ENCODE measurements at places on chromosomes 4 and X.

GRCh38 chrX:50456712-50457484 lies 13.7 kb downstream of the DGKK start:
- no peak for DNase-seq

DNA sequence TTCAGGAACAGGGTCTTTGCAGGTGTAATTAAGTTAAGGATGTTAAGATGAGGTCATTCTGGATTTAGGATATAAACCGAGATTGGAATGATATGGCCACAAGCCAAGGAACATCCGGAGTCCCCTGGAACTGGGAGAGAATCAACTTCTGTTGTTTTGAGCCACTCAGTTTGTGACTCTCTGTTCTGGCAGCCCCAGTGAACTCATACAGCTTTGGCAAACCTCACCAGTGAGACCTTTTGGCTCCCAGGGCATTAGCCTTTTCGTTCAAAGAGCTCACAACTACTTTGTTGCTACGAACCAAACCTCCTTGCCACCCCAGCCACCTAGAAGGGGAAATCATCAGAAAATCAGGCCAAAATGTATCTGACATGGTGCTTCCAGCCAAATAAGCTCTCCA lies 80.4 kb downstream of the MTMR1 start:
- no peak for DNase-seq

GRCh38 chr4:5069901-5070300 lies 18.6 kb downstream of the STK32B start:
- no peak for DNase-seq

DNA sequence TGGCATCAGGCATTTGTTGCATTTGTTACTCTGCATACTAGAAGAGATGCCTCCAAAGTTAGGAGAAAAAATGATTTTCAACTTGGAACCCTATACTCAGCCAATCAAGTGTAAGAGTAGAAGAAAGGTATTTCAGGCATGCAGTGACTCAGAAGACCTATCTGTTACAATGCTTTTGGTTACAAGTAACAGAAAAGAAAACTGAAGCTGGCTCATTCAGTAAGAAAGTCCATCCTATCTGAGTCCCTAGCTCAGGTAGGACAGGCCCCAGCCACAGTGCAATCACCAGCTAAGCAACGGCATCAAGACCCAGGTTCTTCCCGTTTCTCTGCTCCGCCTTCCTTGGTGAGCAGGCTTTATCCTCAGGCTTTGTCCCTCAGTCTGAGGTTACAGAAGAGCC lies 23.3 kb downstream of the MECP2 start:
- DNase-seq = no peak

GRCh38 chrX:40176351-40177116 lies 78.8 kb upstream of the BCOR start:
- peak; percentile 73 for DNase-seq

DNA sequence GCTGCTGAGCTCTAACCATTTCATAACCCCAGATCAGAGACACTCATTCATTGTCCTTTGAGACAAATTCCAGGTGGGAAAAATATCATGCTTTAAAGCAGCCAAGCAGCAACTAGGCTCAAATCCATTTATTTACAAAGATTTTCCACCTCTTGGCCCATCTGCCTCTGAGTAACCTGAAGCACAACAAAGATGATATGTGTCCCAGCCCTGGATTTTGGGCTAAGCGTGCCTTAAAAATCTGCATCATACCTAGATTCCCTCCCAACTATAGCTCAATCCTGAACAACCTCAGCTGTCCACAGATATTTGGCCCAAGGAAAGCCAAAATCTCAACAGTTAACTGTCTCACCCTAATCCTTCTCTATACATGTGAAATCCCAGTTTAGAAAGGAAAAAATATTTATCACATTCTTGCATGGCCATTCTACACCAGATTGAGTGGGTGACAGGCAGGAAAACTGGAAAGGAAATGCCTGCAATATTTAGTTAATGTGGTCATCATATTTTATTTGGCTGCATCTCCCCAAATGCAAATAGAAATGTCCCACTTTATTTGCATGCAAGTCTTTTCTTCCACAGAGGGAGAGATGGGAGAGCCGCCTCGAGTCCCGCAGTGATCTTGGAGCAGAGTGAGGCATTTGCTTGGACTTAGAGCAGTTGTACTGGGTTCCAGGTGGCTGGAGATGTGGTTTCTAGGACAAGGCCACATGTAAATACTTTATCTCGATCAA lies 146.4 kb upstream of the EOLA2 start:
- DNase-seq = no peak

DNA sequence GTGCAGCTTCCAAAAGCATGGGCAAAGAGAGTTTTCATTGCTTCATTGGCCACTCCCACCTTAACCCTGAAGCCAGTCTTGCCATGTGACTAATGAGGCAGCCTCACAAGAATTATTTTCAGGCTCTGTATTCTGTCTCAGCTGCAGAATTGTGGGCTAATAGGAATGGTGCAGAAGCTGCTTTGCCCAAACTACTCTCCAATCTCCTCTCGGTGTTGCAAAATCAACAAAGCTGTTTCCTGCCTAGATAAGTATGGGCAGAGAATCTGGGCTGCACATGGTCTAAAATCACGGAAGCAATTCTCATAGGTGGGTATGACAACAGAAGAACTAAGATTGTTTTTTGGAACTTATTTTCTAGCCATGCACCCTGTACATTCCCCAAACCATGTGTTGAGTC lies 31.4 kb downstream of the PPP1R2C start:
- DNase-seq = no peak

DNA sequence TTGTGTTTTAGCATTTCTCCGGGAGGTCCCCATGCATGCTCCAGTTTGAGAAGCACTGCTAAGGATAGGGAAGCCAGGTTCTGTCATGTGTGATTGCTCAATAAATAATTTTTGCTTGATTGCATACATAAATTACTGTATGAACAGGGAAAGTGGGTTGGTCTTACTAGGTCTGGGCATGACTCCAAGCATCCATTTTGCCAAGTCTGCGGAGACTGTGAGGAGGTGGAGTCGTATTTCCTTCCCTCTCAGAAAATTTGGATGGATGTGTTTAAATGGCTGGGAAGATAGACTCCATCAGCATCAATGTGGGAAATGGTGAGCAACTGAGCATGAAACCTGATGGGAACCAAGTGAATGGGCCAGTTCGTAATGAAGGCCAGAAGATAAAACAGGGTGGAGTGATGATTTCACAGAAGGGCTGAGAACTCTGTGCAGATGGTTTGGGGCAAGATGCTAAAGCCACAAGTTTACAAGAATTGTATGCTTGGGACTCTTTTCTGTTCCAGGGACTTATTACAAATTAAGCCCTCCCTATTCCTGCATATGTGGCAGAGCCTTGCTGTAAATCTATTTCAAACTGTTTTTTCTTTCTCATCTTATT lies 84.1 kb downstream of the NHS start:
- DNase-seq = no peak

DNA sequence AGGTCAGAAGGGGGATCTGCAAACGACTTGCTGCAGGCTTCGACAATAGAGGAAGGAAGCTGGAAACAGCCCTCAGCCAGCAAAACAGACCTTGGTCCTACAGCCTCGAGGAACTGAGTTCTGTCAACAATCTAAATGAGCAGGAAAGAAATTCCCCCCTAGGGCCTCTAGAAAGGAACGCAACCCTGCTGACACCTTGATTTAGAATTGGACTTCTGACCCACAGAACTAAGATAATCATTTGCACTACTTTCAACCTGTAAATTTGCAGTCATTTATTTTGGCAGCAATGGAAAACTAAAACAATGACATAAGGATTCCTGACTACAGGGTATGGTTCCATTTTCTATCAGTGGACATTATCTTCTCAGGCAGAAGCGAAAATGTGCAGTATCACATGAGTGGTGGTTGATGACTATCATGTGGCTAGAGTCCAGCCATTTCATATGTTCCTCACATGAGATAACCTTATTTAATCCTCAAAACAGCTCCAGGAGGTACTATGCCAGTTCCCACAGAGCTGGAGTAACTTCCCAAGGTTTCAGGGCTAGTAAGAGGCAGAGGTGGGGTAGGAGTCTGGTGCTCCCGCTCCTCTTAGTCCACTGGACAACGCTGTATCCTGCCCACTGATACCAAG lies 61.6 kb downstream of the SAT1 start:
- DNase-seq = no peak

DNA sequence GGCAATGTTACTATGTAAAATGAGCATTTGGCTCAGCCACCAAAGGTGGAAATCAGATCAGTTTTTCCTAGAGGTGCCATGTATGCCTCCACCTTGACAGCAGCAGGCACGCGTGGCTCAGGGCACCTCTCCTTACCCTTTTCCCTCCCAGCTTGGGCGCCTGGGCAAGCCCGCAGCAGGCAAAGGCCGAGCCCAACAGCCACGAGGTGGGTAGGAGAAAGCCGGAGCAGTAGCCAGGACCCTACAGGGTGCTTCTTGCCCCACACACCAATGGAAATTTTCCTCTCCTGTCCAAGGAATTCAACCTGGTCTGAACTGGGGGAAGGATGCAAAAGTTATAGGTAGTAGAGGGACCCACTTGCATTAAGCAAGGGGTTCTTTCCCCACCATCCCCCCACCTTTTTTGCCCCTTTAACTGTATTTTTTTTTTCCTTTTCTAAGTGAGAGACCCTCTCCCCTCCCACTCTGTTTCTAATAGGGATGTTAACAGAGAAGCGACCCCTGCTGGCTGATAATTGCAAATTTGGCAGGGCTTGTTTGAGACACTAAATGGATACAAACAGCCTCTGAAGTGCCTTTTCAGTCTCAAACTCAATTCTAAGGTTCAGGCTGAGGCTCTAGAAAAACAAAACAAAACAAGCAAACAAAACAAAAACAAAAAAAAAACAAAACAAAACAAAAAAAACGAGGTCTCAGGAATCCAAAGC lies 895.1 kb downstream of the PCDH18 start:
- DNase-seq = no peak

DNA sequence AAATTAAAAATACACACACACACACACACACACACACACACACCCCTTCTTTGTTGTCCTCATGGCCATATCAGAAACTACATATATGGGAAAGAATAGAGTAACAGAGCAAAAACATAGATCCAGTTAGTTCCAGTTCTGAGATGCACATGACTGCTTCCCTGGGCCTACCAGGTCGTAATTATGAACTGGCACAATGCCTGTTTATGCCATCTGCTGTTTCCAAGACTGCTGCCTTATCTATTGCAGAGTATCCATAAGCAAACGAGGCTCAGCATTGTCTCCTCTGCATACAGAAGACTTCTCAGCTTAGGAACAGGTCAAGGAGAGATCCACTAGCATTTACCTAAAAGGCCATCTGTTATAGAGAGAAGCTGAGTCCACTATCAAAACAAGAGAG lies 789.0 kb downstream of the TECRL start:
- DNase-seq = no peak

DNA sequence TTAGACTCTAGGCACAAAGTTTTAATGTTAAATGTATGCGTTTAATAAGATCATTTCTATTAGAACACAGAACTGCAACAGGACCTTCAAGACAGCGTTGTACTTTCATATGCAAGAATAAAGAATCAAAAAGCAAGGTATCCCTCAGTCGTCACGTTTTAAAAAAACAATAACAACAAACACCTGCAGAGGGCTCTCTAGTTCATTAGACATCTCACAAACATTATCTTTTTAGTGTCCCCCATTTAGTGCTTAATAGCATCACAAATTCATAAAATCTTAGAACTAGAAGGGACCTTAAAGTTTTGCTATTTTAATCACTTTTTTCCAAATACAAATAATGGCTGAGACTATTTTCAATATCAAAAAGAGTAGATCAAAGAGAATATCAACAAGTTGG lies 236.6 kb downstream of the DCHS2 start:
- DNase-seq = no peak

GRCh38 chr4:73609706-73610105 lies 10.5 kb downstream of the RASSF6 start:
- no peak for DNase-seq

GRCh38 chrX:131734621-131735020 lies 190.7 kb downstream of the OR13H1 start:
- DNase-seq = no peak

GRCh38 chr4:7202411-7202810 lies 10.1 kb downstream of the SORCS2 start:
- DNase-seq = no peak

- no peak for DNase-seq
Observed at GRCh38 chr4:125849869-125850268, 535.1 kb downstream of the FAT4 start.

DNA sequence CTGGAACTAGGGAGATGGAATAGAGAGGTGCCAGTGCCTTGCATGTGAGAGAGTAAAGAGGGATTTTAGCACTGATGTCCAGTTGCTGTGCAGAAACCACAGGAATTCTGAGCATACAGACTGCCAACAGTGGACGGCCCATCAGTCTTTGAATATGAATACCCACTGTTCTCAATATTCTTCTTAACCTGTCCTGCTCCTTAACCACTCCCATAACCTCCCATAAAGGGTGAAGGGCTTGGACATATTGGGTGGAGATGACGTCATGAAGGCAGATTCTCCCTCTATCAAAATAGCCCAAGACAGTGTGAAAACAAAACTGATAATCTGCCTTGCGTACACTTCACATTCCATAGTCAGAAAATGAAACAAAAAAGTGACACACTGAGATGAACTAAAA lies 1313.7 kb upstream of the PABPC4L start:
- DNase-seq = no peak

GRCh38 chr4:56160636-56161035 lies 211.9 kb downstream of the CEP135 start:
- DNase-seq = no peak

- no peak for DNase-seq
Observed at GRCh38 chr4:5757954-5758353, 47.0 kb downstream of the EVC start.

- no peak for DNase-seq
Observed at GRCh38 chr4:110452546-110452945, 23.4 kb upstream of the ENPEP start.

GRCh38 chrX:10073671-10074070 lies 83.1 kb upstream of the CLCN4 start:
- DNase-seq = no peak

DNA sequence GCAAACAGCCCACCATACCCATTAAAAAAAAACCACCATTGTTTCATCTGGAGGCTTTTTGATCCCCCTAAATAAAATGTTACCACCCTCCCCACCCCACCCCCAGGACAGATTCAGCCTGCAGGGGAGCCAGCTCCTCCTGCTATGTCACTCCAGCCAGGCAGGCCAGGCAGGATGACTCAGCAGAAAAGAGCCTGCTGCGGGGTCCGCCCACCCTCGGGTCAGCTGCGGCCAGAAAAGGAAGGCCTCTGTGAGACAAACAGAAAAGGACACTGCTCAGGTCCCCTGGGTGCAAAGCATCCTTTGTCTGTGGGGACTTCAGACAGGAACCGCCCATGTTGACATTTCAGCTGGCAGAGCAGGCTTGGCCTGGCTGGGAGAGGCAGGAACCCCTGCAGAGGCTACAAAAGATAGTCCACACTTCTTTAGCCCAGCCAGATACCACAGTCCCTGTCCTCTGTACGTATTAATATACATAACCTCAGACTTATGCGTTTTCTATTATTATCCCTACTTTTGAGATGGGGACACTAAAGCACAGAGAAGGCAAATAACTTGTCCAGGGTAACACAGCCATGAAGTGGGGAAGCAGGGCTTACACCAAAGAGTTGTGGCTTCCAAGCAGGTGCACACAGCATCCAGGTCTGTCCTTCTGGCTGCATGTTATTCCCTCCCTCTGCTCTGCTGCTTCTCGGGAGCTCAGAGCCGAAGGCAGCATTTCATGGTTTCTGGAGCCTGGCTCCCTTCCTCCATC lies 147.7 kb downstream of the CPEB2 start:
- no peak for DNase-seq
